ENCODE measurements at places on chromosomes 12 and 14.

GRCh38 chr14:53663709-53664108 lies 292.9 kb downstream of the BMP4 start:
- peak; percentile 48 for DNase-seq

DNA sequence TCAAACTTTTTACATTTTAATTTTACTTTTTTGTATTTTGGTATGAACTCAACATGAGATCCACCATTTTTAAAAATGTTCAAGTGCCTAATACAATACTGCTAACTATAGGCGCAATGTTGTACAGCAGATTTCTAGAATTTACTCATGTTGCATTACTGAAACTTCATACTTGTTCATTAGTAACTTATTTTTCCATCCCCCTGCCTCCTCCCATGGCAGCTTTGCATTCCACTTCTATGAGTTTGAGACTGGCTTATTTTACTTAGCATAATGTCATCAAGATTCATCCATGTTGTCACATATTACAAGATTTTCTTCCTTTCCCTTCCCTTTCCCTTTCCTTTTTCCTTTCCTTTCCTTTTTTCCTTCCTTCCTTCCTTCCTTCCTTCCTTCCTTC lies 825.9 kb downstream of the SLC16A7 start:
- no peak for DNase-seq

DNA sequence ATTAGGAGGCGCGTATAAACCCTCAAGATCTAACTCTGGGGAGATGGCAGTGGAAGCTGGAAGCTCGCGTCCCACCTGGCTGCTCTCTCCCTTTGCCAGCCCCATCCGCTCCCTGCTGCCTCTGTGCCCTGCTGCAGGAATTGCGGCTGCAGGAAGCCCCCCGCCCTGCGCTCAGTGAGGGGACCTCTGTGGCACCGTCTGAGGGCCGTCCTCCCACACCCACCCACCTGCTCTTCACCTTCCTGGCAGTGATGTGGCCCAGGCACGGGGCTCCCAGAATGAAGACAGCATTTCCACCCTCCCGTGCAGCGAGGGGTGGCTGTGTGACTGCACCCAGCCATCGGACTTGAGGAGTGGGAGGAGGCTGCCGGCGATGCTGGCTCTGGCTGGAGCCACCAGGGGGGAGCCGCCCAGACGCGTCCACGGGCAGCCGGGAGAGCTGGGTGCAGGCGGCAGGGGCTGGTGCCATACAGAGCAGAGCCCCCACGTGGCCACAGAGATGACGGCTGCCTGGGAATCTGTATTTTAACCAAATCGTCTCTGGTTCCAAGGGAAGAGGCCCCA lies 28.3 kb upstream of the GALNT9 start:
- peak; percentile 31 for DNase-seq

GRCh38 chr14:78967111-78967809 lies 797.1 kb downstream of the NRXN3 start:
- DNase-seq, result no peak

DNA sequence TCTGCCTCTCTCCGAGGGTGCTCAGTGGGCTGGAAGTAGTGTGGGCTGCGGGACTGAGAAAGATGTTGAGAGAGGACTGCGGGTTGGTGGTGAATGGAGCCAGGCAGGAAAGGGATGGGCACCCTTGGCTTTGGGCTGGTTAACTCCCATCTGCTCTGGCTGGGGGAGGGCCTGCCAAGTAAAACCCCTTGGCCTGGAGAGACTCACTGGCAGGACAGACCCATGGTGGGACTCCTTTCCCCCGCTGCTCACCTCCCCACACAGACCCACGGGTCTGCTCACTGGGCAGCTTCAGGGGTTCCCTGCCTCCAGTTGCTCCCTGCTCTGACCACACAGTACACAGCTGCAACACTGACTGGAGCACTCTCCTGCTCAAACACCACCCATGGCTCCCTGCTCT lies 54.1 kb downstream of the KRT80 start:
- no peak for DNase-seq

GRCh38 chr12:62459976-62460375 lies 6.7 kb upstream of the MON2 start:
- no peak for DNase-seq

- DNase-seq, result no peak
These were observed 6.0 kb downstream of the HMGA2 start for GRCh38 chr12:65830305-65830704.

DNA sequence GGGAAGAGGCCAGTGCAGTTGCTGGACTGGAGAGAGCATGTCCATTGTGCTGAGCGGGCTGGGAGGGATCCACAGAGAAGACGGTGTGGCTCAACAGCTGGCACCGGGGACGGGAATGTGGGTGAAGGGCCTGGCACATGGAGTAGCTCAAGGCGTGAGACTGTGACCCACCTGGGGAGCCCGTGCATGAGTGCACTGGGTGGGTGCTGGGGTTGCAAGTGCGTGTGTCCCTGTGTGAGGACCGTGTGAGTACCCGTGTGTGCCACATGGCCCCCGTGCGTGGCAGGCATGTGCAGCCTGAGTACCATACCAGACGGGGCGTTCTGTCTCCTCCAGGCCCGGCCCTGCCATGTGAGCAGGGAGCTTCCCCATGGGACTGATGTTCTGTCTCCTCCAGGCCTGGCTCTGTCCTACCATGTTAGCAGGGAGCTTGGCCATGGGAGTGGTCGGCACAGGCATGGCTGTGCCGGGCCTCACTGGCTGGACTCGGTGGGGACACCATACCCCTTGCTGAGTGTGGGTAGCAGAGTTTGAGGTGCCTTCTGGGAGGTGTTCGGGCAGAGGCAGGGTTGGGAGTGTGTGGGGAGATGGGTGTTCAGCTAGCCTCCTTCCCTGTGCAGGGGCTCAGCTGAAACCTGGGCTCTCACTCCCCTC lies 234.4 kb downstream of the TMEM121 start:
- DNase-seq, result no peak

DNA sequence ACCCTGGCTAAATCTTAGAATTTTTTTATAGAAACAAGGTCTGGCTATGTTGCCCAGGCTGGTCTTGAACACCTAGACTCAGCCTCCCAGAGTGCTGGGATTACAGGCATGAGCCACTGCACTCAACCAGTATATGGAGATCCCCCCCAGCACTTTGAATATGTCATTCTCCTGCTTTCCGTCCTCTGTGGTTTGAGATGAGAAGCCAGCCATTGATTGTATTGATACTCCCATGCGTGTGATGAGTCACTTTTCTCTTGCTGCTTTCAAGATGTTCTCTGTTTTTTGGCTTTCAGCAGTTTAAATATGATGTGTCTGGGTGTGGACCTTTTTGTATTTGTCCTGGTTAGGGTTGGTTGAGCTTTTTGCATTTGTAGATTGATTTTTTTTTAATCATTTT lies 75.2 kb upstream of the DNM1L start:
- no peak for DNase-seq

GRCh38 chr14:72753879-72754400 lies 140.0 kb downstream of the DPF3 start:
- DNase-seq, result no peak

GRCh38 chr12:120224304-120225199 lies 23.6 kb upstream of the RPLP0 start:
- peak; percentile 32 for DNase-seq

DNA sequence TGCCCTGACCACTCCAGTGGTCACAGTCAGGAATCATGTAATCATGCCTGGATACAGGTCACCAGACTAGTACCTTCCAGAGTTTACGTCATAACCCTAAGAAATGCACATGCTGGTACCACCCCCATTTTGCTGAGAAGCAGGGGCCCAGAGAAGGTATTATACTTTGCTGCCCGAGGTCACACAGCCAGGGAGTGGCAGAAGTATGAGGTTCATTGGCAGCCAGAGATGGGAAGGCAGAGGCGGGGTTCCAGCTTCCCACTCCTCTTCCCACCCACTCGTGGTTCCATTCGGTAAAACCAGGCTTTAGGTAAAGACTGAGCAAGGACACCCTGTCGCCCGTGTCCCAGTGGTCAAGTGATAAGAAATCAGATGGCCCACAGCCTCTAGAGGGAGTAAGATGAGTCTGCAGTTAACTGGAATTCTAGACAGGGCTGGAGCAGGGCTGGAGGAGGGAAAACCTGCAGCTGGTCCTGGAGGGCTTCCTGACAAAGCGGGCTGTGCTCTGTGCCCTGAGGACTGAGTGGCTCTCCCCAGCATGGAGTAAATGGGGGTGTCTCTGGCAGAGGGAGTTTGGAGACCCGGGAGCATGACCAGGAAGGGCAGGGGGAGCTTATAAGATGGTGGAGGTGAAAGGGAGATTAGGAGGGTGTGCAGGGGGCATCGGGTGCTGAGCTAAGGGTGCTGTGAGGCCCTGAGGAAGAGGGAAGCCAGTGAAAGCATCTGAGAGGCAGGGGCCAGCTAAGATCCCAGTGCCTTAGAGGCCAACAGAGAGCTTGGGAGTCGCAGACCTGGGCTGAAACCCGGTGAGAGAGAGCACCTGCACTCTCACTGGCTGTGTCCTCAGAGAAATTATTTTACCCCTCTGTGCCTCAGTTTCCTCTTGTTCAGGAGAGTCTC lies 5.7 kb downstream of the FAM222A start:
- DNase-seq, result peak; percentile 22

- no peak for DNase-seq
These were observed 43.9 kb upstream of the TESC start for GRCh38 chr12:117143008-117143532.

DNA sequence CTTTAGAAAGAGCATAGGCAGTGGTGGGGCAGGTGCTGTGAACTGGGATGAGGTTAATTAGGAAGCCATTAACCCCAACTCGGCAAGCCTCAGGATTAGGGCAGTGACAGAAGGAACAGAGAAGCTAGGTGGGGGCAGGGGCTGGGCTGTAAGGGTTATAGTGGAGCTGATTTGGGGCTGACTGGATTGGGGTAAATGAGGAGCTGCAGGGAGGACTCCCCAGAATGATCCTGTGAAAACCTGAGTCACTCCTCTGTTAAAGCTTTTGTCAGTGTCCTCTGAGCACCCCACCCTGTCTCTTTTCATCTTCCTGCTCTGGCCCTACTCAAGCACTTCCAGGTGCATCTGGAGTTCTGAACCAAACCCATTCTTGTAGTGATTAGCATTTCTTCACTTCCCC lies 4.4 kb downstream of the KLC1 start:
- no peak for DNase-seq

DNA sequence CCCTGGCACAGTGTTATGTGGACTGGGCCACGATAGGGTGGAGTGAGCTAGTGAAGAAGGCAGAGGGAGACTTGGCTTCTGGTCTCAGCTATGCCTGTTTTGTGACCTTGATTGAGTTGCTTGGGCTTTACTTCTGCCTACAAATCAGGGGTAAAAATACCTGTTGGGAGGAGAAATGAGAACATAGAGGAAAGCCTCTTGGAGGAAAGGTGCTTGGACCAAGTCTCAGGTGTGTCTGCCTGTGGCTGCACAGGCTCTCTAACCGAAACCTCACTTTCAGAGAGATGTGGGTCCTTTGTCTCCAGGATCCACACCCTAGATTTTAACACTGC lies 4.9 kb downstream of the SDR39U1 start:
- DNase-seq, result no peak

- peak; percentile 44 for DNase-seq
These were observed 147.6 kb downstream of the PAH start for GRCh38 chr12:102769323-102769916.

DNA sequence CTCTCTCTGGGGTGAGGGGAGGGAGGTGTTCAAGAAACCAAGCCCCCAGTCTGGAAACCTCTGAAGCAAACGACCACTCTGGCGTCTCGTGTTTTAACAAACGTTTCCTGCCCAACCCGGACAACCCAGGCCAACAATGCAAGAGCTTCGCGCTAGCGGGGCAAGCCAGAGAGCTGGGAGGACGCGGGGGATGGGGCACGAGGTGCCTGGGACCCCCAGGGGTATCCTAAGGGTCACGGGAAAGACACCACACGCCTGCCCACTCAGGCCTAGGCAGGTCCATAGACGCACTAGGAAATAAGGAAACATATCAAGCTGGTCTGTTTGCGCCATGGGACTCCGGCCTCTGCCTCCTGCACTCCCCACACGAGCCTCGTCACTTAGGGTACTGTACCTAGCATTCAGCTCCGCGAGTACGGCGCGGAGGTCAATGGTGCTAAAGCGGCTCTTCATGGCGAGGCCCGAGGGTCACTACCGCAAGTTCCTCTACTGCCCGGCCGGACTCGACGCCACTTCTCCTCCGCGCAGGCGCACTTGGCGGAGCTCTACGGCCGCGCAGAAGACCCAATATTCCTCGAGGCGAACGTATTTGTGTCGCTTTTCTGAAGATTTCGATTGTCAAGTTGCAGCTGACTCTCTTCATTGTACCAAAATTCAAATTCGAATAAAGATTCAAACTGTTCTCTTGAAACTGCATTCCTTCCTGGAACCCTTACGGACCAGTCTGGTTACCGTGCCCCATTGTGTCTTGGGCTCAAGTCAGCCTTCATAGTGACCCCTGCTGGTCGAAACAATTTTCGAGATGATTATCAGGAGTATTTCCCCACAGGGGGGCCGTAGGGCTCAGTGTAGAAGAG lies at the start of gene NEMF:
Gene NEMF (minus strand): TSS at position 488 of the 857 bp plus-strand sequence. CDS start 35 bp downstream, at position 453.
- DNase-seq, result peak; percentile 91

DNA sequence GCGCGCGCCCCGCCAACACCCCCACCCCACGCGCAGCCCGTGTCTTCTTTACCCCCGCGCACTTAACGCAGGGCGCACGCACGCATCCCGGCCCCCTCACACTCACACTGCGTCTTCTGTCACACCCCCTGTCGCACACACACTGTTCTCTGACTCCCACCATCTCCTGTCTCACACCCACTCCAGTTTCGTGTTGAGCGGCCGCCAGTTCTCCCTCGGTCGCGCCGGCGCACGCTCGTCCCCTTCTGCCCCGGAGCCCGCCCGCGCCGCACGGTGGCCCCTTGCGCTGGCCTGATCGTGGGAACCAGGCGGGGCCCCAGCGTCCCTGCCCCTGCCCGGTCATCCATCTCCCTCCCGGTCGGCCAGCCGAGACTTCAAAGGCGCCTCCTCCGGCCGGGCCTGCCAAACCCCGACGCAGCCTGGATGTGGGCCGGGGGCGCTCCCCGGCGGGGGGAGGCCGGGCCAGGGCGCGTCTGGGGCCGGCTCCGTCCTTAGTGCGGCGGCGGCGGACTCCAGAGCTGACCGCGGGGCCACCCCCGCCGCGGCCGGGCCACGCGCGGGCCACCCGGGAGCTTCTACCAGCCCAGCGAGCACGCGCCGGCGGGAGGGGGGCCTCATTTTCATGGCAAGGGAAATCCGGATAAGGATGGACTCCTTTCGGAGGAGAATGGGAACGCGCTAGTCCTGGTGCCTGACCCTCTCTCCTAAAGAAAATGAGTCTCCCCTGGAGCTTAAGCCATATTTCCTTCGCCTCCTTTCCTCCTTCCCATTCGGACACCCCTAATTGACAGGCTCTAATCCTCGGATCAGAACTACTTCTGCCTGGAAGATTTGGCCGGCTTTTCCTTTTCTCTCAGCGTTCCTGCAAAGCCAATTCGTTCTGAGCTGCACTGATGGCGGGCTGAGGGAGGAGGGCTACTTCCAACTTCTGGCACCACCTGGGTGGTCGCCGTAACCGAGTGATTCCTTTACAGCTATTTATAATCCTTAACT lies 82.0 kb upstream of the HMGA2 start:
- DNase-seq, result no peak

GRCh38 chr14:101858791-101859537 lies 97.5 kb downstream of the PPP2R5C start:
- DNase-seq, result no peak
